ENCODE measurements at places on chromosomes 2 and 18.

- peak; percentile 88 for DNase-seq
Observed at GRCh38 chr2:179454443-179455171, 190.0 kb upstream of the SESTD1 start.

GRCh38 chr18:9731380-9731779, 23.3 kb downstream of the RAB31 start:
- no peak for DNase-seq

DNA sequence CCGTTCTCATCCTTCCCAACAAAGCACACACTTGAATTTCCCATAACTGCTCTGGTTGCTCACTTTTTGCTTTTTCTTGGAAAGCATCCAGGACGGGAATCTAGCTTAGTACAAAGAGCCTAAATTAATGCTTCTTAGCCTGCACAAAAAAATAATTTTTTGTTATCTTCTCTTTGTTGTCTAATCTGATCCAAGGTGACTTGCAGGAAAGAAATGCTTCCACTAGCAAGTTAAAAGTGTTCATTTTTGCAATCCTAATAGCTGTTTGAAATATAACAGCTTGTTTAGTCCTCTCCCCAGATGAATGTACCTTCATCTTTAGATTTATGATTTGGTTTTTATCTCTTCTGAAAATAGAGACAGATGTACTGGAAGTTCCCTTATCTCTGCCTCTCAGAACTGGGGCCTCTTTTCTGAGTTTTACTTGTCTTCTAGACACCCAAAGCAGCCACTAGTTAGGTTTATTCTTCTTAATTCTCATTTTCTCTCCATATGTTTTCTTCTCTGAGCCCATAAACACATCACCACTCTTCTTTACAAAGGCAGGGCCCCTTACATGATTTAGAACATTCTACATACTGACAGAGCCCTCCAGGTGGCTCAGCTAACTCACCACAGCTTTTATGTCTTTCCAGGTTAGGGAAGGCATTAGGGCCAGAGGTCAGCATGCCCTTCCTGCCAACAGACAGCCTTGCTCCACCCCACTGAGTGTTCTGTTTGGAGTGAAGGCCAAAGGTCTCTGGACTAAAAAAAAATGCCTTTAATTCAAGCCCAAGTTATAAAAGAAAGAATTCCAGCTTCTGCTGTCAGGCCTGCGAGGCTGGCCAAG, 74.7 kb upstream of the MAP4K3 start:
- no peak for DNase-seq

- peak; percentile 34 for DNase-seq
Observed at GRCh38 chr18:28494151-28494550, 317.2 kb upstream of the CDH2 start.

- no peak for DNase-seq
Observed at GRCh38 chr2:64461271-64462058, 7.5 kb downstream of the LGALSL start.

DNA sequence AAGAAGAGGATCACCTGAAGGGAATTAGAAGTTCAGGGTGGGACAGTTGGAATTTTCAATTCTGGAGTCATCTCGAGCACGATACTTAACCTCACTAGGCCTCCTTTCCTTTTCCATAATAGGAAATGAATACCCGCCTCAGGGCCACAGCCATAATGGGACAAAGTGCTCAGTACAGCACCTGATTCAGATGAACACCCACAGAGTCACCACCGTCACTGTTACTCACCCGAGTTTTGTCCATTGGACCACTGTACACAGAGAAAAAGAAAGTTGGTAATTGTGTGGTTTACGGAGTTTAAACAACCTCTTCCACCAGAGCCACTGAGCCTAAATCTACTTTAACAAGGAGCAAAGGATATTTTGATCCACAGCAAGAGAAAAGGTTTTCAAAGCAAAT, 122.0 kb upstream of the NDUFV2 start:
- DNase-seq: no peak

- DNase-seq: no peak
Observed at GRCh38 chr18:49588171-49588570, 26.3 kb downstream of the LIPG start.

- DNase-seq: no peak
Observed at GRCh38 chr18:57455576-57456129, 20.5 kb downstream of the ONECUT2 start.

- no peak for DNase-seq
Observed at GRCh38 chr2:166184789-166185188, 57.0 kb upstream of the SCN1A start.

- DNase-seq: no peak
Observed at GRCh38 chr18:26909599-26910290, 44.2 kb upstream of the AQP4 start.

- DNase-seq: no peak
Observed at GRCh38 chr2:165141601-165142354, 62.1 kb downstream of the SCN3A start.

DNA sequence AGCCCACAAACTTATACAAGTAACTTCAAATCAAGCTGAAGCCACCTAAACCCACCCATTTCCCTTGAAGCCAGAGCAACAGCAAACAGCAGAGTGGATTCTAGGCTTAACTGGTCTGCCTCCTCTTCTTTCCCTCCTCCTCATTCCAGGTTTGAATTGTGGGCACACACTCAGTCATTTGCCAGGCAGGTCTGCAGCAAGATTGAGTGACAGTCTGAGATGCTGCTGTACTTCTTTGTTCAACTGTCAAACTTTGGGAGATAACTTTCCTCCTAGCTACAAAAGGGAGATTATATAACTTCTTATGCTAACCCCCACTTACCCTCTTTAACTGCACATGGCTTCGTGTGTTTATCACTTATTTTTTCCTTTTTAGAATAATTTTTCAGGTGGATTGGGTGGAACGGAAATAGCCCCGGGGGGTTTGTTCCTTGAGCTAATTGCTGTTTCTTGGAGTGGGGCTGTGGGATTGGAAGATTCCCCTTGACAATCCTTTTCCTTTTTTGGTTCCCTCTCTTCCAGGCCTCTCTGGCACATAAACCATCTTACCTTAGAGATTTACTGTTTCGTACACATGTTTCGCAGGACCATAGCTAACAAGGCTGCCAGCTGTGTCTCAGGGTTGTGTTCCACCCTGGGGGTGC, 55.0 kb downstream of the RNF144A start:
- no peak for DNase-seq

DNA sequence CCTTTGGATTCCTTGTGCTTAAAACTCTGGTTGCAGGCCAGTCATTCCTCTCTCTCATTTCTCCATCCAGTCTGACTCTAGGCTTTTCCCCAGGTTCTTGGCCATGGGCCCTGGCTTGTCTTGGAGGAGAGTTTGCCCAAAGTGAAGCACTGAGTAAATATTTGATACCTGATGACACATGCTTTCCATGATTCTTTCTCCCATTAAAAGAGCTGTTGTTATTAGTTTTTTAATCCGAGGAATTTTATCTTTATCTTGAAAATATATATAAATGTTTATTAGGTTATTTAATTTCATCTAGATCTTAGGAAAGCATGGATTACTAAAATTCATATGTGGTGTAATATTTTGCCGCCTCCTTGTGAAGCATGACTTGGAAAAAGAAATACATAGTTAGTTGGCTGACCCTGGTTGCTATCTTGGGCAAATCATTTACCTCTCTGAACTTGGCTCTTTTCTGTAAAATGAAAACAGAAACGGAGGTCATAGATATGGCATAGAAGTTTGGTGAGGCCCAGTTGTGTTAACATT, 650.1 kb downstream of the SLC4A3 start:
- peak; percentile 69 for DNase-seq

DNA sequence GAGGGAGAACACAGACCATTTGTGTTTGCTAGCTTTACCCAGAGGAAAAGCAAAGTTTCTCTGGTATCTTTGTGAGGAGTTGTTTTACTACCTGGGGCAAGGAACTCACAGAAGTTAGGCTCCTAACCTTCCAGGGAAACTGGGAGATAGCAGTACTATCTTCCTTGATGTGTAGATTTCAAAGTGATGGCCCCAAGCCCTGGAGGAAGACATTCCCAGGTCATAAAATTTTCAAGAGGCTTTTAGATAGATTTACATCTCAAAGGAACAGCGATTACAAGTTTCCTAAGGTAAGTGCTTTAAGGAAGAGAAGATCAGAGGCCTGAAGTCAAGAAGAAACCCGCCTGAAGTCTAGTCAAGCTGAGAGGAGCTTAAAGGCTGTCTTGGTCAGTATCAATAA, 1187.8 kb upstream of the TMEFF2 start:
- no peak for DNase-seq

GRCh38 chr2:109430329-109430636, 183.5 kb downstream of the SEPTIN10 start:
- no peak for DNase-seq

DNA sequence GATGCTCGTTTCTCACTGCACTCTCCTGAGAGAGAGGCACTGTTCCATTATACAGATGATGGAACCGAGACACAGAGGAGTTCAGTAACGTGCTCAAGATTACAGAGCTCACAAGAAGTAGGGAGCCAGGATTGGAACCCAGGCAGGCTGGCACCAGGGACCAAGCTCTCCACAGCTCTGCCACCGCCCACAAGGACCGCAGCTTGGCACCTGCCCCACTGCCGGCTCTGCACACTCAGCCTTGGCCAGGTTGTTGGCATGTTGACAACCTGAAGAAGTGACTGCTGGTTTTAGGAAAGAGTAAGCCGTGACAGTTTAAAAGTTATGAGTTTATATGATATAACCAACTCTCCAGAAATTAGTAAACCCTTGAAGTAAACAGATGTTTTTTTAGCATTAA, 48.0 kb upstream of the ITM2C start:
- no peak for DNase-seq

GRCh38 chr2:119216994-119217393, 6.6 kb upstream of the STEAP3 start:
- no peak for DNase-seq
